Stimulated activated CD4-positive, alpha-beta T cell treated with anti-CD3 and anti-CD28 coated beads, Interleukin-1b, Interleukin-23, amount 100 ng/mL, for 1 hour (primary cell): ENCODE measurements at places on chromosomes 6 and 20.

GRCh38 chr6:117359581-117359980 lies 66.2 kb downstream of the ROS1 start:
- DNase-seq, result no peak

GRCh38 chr6:78909391-78909790 lies 42.0 kb downstream of the IRAK1BP1 start:
- DNase-seq, result no peak

DNA sequence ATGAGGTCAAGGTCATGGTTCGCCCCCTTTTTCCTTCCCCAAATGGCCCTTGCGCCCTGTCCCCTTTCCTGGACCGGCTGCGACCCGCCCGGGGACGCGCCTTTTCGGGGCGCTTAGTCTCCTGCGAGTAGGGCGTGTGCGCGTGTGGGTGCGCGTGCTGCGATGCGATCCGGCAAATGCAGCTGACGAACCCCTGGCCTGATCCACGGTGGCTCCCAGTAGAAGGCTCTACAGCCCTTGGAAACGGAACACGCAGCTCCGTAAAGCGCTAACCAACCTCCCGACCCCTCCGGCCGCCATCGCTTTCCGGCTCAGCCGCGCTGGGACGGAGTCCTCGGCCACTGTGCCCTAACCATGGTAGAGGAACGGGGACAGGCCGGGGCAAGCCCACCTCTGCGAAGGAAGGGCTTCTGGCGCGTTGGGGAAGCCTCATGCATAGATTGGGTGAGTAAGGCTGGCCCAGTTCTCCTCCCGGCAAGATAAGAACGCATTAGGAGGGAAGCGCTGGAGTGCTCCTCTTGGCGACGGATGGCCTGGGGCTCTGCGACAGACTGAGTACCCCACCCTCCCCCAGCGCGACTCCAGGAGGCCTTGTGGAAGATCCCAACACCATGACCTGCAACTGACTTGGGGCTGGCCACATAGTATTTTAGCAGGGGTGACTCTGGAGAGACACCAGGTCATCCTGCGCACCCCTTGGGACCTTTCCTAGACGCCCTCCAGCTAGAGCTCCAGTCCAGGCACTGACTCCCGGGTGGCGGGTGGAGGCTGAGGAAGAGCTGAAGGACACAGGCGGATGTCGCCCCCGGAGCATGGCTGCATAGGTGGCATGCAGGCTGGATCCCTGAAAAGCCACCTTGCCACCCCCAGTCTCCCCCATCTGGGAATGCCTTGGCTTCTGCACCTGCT lies 1.1 kb upstream of the SLC4A11 start:
- DNase-seq, result no peak

DNA sequence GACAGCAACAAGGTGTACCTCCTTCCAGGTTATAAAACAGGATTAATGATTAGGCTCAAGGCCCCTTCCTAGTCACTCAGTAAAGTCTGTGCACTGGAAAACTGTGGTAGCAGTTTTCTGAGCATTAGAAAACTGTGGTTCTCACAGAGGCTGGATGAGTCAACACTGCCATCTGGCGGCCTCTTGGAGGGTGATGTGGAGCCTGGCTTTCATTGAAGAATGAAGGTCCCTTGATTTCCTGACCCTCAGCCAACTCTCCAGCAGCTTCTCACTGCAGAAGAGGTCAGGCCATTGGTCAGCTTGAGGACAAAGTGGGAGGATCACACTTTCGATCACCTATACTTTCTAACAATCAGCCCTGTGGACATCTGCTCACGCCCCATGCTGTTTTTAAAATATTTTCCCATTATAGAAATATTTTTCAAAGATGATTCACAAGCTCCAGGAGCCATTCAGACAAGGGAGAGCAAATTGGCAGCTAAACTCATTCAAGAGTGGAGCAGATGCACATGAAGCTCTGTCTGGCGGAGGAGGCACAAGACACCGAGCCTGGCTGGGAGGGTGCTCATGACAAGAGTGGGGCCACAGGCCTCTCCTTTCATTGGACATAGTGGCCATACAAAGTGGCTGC lies 23.2 kb downstream of the PSMB1 start:
- DNase-seq, result no peak

DNA sequence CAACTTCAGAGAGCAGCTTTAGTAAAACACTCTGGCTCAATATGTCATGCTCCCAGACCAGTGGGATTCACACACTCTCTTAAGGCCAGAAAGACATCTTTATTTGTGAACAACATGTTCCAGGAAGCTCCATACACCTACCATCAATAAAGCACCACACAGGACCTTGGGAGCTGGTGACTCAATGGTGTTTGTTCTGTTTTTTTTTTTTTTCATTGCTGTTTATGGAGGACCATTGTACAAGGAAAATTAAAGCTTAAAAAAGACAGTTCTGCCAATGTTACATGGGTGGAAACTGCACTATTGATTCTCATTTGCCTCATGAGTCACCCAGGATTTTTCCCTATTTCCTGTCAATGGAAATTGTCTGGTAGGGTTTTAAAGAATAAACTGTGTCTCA lies 36.3 kb upstream of the TENT5A start:
- DNase-seq, result no peak

GRCh38 chr6:157976345-157977175 lies 5.1 kb upstream of the SYNJ2 start:
- no peak for DNase-seq

- DNase-seq, result no peak
These were observed 130.5 kb upstream of the CNR1 start for GRCh38 chr6:88296694-88297093.

GRCh38 chr6:21157186-21157929 lies 436.2 kb upstream of the SOX4 start:
- no peak for DNase-seq

DNA sequence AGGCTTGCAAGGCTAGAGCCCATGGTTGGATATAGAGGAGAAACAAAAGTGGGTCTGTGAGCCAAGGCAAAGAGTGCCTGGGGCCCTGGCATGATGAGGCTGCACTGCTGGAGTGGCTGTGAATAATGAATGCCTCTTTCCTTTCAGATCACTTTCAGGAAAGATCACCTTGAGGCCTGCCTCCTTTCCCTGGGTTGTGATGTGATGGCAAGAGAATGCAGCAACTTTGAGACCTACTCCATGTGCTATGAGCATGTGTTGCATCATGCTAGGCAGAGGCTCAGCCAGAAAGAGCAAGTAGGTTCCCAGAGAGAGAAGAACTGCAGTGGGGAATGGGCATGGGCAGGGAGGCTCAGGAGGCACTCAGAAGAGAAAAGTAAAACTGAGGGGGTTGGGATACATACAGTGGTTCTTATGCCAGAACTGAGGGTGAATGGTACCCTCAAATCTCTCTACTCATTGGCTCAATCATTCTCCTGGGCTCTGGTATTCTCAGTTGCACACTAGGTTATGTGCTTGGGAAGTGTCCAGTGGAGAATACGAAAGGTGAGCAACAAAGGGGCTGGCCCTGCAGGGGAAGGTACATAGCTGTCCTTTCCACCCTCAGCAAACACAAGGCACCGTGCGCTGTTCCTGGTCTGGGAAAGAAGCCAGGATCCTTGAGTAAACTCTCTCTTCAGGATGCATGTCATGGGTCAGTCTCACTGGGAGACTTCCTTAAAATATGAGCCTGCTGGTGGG lies 45.9 kb downstream of the CD164 start:
- DNase-seq, result no peak

- no peak for DNase-seq
These were observed 58.4 kb upstream of the PRDM1 start for GRCh38 chr6:106027758-106028157.

DNA sequence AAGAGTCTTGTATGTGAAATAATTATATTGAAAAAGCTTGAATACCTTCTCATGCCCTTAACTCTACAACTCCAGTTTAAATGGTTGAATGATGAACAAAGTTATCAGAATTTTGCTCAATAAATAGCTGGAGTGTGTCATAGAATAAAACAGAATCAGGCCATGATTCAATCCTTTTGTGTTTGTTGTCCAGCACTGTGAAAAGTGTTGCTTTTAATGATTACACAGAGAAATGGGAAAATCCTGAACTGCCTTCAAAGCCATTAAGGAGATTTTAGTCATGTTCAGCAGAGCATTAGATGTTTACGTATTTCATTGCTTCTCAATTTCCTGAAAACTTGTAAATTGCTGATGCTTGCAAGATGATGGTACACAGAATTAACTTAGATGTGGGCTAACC lies 262.9 kb upstream of the BTBD3 start:
- DNase-seq, result no peak

GRCh38 chr6:143276436-143276835 lies 174.1 kb downstream of the ADAT2 start:
- no peak for DNase-seq

DNA sequence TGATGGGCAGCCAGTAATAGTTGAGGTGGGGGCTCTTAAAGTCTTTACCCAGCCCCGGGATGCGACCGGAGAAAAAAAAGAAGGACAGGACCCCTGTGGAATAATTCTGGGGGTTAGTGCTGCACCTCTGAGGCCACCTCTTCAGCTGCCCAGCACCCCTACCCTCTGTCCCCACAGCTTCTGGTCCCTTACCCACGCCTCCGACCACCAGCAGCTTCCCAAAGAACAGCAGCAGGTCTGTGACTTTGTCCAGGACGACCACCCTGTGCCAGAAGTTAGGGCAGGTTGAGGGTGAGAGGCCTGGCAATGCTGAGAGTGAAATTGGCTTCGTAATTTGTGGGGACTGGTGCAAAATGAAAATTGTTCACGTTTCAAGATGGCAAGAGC lies 2.2 kb upstream of the NEU1 start:
- DNase-seq, result no peak

GRCh38 chr20:51389543-51390264 lies 152.8 kb downstream of the NFATC2 start:
- DNase-seq, result no peak

- DNase-seq, result no peak
These were observed 23.9 kb upstream of the AHI1 start for GRCh38 chr6:135521431-135521830.

DNA sequence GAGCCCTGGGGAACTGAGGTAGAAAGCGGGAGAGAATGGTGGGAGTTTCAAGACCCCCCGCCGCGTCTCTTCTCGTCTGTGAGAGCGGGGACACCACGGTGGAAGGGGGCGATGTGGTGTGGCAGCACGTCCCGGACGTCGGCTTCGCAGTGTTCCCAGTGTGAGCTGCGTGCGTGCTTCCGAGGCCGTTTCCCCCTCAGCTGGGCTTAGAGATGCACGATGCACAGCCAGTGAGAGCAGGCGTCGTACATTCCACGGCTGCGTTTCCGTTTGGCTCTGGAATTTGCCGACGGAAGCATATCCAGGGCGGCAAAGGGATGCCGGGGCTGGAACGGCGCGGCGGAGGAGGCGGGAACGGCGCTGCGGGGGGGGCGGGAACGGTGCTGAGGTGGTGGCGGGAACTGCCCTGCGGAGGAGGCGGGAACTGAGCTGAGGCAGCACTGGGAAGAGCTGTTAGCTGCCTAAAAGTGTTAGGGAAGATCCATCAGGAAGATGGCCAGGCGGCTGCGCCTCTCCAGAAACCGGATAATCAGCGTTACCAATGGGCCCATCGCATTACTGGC lies 37.7 kb downstream of the KIF25 start:
- no peak for DNase-seq

GRCh38 chr6:151961809-151962208 lies 154.3 kb downstream of the ESR1 start:
- DNase-seq, result no peak

GRCh38 chr6:71211799-71212198 lies 76.8 kb upstream of the OGFRL1 start:
- no peak for DNase-seq

GRCh38 chr20:58245181-58245891 lies 16.9 kb upstream of the ANKRD60 start:
- DNase-seq, result no peak

DNA sequence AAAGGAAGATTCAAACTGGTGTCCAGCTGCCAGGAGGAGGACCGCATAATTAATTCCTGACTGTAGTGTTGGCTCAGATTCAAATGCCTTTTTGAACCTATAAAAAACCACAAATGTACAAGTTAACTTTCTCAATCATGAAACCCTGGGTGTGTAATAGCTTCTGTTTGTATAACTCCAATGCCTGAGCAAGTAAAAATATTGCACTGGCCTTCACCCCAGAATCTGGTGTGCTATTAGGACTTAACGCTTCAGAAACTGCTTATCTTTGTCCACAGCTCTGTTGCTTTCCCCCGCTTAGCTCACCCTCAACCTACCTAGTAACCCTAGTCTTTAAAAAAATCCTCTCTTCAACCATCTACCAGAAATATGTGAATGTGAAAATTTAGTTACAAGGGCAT lies 119.1 kb upstream of the MAP7 start:
- no peak for DNase-seq

DNA sequence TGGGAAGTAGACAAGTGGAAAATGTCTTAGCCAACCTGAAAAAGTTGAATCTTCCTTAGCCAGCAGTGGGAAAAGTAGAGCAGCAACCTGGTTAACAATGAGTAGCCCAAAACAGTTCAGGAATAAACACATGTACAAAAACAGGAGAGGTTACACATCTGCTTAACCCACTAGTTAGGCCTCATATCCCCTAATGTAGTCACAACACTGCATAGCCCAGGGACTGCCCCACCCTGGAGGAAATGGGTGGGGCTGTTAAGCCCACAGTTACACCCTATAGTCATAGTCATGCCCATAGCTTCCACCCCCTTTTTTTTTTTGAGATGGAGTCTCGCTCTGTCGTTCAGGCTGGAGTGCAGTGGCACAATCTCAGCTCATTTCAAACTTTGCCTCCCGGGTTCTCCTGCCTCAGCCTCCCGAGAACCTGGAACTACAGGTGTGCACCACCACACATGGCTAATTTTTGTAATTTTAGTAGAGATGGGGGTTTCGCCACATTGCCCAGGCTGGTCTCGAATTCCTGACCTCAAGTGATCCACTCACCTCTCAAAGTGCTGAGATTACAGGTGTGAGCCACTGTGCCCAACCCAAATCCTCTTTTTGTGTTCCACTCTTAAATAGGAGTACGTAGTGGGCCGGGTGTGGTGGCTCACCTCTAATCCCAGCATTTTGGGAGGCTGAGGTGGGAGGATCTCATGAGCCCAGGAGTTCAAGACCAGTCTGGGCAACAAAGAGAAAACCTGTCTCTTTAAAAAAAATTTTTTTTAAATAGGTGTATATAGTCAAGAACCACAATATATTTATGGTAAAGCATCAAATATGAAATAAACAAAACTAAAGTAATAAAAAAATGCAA lies 24.5 kb downstream of the ILRUN start:
- DNase-seq, result peak; percentile 41

- no peak for DNase-seq
These were observed 90.2 kb downstream of the F13A1 start for GRCh38 chr6:6230286-6230685.
